ENCODE measurements at places on chromosomes 3 and 15.

- DNase-seq: peak; percentile 83
These were observed 136.2 kb downstream of the CHDH start for GRCh38 chr3:53709860-53710674.

GRCh38 chr3:42831321-42831713 is 22.1 kb downstream of the ACKR2 start:
- peak; percentile 82 for DNase-seq

DNA sequence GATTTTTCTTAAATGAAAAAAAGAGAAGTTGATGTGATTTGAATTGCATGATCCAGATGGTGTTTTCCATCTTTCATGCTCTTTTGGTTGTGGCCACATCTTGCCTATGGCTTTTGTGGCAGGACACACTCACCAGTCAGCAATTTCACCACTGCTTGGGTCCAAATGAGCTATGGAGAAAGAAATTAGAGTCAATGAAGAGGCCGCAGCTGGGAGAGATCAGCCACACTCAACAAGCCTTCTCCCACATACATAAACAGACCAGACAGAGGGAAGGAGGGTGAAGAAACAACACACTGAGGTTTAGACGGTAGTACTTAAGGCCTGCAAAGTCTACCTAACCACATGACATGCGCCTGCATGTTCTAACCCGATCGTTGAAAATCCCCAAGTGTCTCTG is 110.7 kb upstream of the CDIN1 start:
- no peak for DNase-seq

GRCh38 chr3:167732313-167733065 is 2.2 kb downstream of the PDCD10 start:
- no peak for DNase-seq

DNA sequence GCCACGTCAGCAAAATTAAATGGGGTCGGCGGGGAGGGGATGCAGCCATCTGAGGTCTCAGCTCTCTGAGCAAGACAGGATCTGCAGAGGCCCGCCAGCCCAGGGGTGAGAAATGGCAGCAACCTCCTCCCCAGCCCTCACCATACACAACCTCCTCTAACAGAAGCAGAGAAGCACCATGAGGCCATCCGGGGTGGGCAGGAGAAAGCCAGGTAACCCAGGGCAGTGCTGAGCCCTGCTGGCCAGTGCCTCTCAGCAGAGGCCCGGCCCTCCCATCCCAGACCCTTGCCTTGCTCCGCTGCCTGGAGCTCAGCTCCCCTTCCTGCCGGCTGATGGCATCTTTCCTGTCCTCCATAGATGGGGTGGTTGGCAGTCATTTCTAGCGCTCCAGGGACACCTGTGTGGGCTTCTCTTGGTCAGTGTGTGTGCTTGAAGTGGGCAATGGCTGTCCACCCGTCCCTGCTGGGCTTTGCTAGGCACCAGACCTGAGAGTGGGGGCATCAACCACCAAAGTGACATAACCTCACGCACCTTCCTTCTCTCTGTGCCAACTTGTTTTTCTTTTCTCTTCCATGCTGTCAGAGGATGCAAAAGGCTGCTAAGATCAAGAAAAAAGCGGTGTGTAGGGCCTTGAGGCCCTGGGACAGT is 175.8 kb downstream of the NSMCE3 start:
- DNase-seq: no peak

DNA sequence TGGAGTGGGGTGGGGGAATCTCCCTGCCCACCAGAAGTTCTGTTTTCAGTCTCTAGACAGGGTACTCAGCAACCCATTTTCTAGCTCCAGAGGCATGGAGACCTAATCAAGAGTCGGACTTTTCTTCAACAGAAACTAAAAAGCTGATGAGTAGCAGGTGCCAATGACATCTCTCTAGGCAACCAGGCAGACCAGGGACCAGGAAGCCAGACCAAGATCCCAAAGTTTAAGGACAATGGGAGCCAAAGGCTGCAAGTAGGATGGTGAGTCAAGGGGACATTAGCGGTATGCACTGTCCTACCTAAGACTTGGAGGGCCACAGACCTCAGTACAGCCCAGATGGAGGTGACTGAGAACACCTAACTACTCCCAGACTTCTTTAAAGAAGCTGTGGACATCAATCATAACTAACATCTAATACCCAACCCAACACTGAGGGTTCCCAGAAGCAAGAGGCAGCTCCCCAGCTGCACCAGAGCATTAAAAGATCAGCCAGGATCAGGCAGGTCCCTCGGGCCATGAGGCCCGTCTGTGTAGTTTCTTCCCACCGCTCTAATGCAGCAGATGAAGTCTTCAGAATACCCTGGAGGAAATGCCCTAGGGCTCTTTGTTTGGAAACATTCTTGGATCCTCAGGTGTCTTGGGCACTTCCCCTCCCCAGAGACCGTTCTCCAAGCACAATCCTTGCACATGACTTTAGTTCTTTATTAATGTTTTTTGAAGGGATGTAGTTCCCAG is 979 bp downstream of the CCDC71 start:
- DNase-seq: peak; percentile 42

DNA sequence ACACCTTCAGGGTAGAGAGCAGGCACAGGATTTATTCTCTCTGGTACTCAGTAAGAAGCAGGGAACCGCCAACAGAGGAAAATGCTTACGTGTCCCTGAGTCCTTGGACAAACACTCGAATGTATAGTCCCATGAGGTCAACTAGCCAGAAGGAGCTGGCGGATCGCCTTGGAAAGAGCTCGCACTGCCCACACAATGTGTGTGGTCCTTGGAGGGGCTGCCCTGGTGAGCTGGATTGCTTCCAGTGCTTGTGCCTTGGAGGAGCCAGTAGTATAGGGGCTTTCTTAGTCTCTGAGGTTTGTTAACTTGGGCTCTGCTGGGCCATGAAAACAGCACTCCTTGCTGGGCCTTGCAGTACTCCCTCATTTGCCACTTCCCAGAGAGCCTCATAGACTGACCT is 40.7 kb upstream of the VILL start:
- DNase-seq: no peak

- DNase-seq: no peak
These were observed 56.4 kb downstream of the UMPS start for GRCh38 chr3:124786511-124787241.

DNA sequence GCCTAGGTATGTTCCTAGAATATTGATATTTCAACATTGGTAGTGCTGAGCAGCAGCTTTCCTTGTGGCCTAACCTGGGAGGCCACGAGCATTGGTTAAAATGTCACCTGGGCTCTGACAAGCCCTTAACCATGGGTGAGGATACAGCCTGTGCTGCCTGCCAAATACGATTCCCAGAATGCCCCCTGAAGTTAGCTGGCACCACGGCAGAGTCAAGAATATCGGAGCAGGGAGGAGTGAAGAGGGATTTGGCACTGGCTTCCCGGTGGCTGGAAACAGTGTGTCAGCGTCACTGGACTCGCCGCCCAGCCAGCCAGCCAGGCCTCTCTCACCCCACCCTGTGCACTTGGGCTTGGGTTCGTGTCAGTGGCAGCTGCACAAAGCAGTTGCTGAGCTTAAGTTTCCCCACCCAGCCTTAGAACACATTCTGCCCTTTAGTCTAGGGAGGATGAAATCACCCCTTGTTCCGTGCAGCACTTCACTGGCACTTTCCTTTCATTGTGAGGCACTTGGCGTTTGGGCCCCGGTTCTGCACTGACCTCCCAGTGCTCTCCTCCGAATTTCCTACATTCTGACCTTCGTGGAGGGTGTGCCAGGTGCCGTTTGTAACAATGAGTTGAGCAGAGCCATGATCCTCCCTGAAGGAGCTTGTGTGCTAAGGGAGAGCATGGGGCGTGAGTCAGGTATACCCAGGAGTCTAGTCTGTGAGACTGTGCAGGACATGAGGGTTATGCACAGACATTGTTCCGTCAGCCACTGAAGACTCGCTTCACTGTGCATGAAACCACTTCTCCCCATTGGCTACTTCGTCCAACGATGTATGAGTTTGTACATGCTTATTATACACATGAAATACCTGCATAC is 152.8 kb upstream of the BHLHE40 start:
- DNase-seq: no peak

DNA sequence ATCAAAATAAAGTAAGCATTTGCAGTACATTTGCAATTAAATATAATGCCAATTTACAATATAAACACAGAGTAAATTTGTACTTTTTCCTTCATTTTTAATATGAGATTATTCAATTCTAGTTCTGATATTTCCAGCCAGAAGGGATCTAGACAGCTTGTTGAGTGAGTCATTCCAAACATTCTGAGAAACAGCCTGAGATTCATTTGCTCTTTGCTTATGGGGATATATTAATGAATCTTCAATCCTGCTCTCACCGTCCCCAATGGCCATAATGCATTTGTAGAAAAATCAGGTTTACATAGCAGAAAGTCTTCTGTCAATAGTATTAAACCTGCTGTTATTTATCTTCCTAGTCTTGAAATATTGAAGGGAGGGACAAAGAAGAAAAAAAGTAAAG is 554.2 kb downstream of the TUSC7 start:
- no peak for DNase-seq

GRCh38 chr15:43093026-43093425 is 12.8 kb downstream of the UBR1 start:
- DNase-seq: no peak

DNA sequence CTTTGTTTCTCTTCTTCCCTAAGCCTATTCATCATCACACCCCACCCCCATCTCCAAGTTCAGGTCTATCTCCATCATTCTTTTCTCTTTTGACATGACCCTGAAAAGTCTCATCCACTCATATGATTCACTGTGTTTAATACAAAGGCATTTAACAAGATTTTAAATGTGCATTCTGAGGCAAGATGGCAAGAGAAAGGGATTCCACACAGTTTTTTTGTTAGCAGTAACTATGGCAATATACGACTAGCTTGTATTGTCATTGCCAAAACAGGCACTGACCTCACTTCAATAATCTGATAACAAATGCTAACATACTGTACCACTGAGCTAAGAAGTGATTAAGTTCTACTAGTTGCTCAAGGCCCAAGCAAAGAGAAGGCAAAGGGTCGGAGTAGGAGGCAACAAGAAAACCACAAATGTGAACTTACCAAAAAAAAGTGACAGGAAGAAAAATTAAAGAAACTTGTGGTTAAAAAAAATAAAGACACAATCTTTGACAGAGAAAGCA is 53.2 kb downstream of the FBN1 start:
- DNase-seq: no peak

GRCh38 chr15:67010898-67011616 is 54.3 kb upstream of the SMAD3 start:
- no peak for DNase-seq

DNA sequence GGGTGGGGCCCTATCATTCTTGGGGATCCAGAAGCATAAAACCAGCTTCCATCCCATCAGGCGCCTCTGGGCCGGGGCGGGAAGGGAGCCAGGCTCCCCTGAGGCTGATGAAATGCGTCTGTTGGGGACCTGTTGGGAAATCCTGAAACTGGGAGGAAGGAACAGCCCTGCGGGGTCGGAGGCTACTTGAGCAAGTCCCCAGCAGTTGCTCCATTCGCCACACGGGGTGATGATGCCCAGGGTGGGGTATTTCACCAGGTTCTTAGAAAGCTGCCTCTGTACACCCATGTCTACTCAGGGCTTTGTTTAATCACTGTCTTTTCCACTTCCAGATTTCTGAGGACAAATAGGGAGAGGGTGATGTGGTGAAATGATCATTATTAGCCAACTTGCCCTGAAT is 25.4 kb upstream of the TSEN2 start:
- no peak for DNase-seq

GRCh38 chr15:81394603-81395002 is 20.6 kb upstream of the TMC3 start:
- no peak for DNase-seq

DNA sequence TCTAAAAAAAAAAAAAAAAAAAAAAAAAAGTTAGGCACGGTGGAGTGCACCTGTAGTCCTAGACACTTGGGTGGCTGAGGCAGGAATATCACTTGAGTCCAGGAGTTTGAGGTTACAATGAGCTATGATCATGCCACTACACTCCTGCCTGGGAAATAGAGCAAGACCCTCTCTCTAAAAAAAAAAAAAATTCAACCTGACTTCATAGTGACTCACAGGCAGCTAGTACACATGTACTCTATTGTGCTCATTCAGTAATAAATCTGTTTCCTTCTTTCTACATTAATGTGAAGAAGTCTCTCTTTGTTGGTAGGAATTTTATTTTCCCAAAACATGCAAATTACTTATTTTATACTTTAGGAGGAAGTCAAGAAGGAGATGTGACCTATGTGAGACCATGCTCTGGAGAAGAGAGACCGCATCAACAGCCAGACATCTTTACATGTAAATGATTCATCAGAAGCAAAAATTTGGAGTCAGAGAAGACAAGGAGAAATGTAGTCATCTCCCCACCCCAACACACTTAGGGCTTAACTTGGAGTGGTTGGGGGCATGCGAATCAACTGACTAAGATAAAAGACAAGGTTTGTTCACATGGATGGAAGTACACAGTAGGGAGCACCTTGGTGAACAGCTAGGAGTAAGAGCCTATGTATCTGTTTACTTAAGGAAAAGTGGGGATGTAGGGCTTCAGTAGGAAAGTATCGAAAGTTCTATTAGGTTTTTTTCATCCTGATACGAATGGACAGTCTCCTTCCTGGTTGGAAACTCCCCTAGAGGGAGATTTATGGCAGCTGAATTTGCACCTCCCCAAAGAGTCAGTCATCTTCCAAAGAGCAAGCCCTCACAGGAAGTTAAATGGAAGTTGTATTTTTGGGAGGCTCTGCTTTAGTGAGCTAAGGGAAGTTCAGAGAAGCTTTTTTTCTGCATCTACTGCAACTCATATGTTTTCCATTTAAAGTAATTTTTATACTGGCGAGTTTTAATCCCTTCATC is 23.0 kb upstream of the NMD3 start:
- DNase-seq: no peak

- DNase-seq: no peak
These were observed 118.1 kb downstream of the OPA1 start for GRCh38 chr3:193711166-193711485.

DNA sequence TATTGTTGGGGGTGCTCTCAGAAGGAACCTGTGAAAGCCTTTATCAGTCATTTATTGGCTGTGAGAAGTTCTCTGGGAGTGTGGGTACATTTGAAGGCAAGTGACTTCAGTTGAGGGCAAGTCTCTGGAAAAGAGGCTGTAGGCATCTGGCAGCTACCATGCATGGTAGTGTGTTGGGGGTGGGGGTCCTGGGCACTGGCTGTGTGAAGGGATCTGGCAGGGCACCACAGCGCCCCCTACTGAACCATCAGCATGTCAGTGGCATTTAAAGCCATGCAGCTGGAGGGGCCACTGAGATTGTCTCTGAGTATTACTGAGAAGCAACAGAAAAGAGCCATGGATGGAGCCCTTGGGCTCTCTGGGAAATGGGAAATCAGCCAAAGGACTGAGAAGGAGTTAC is 30.6 kb downstream of the CRTAP start:
- DNase-seq: no peak

GRCh38 chr15:31297575-31298456 is 28.8 kb upstream of the KLF13 start:
- DNase-seq: no peak

GRCh38 chr15:79032656-79033055 is 57.9 kb downstream of the RASGRF1 start:
- no peak for DNase-seq

Measured in glutamatergic neuron (in vitro differentiated cells).